ENCODE measurements at places on chromosomes 6 and 20.
A peak's percentile ranks its signal among the peaks of the same experiment; 100 is the strongest.

DNA sequence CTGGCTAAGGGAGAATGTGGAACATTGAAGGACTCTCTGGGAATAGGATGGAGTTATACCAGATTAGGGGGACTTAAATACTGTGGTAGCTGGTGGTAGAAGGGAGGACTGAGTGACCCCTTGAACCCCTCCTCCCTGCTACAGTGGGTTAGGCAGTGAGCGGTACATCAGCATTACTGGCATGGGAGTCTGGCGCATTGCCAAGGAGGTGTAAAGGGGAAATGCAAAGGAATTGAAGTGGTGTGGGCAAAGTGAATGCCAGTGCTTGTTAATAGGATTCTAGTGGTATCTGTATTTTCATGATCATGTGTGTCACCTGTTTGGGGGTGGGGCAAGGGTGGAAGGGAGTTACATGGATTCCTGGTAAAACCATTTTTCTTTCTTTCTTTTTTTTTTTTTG is 60.1 kb downstream of the GFRA4 start:
- no peak for DNase-seq

DNA sequence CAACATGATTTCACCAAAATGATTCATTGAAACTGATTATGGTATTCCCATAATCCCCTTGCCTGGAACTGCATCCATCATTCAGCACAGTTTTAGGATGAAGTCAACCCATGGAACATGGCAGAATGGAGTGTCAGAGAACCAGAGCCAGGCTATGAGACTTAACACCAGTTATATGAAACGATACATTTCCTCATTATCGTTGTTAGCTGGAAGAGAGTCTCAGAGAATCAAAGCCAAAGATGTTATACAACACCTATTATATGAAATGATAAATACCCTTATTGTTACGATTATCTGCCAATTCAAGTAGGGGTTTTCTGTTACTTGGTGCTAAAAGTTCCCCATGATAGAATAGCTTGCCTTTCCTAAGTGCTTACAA is 131.2 kb downstream of the BCAS1 start:
- no peak for DNase-seq

DNA sequence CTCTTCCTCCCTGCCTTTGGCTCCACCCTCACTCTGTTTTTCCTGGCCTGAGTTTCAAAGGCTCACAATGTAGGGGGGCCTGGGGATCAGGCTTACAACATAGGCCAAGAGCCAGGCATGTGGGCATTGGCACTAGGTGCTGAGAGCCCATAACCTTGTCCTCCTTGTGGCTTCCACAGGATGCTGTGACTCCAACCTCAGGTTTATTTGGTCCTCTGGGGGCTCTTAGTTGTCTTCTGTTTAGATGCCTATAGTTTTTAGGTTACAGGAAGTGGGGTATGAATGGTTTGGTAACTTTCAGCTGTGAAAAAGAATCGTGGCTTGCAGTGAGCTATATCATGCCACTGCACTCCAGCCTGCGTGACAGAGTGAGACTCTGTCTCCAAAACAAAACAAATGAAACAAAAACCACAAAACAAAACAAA is 25.6 kb downstream of the MMP24 start:
- DNase-seq, result no peak

- DNase-seq, result no peak
These were observed 80.8 kb downstream of the PRND start for GRCh38 chr20:4802527-4802926.

GRCh38 chr6:21593927-21594415 is 420 bp downstream of the SOX4 start:
- DNase-seq, result peak; percentile 8

GRCh38 chr20:43507150-43508080 is at the start of gene L3MBTL1:
TSS of gene L3MBTL1 (plus strand) at chr20:43507697. CDS start at chr20:43513504, 5,807 bp downstream.
- no peak for DNase-seq

GRCh38 chr6:145839653-145840052 is 25.1 kb upstream of the FBXO30 start:
- DNase-seq, result no peak

DNA sequence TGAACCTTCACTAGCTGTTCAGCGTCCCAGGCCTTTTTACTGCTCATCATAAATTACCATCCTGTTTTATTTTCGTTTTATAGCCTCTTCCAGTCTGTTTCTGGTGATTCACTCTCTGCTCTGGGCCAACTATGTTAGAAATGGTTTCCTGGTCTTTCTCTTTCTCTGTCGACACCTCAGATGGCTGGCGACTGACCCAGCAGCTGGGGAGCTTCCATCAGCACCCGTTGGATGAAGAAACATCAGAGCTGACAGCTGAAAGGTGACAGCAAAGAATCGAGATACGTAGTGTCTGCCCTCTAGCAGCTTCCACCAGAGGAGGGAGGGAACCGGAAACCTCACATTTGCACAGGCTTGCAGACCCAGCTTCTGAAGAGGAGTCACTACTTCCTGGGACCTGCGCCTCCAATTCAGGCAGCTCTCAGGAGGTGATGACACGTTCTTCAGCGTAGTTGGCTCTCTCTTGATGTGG is 82.9 kb upstream of the MLN start:
- no peak for DNase-seq

DNA sequence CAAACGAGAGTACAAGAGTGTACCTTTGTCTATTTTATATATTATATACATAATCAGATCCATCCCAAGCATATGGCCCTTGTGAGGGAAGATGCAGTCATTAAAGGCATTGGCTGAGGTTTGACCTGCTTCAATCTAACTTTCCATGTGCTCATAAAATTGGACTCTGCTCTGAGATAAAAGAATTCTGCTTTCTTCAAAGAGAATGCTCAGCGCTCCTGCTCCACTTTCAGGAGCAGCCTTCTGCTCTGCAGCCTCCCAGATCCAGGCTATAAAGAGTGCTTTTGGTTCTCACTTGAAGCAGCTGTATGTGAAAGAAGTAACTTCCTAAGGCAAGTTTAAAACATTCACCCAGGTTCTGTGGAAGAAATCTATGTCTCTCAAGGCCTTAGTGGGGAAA is 45.3 kb downstream of the CD83 start:
- DNase-seq, result no peak

DNA sequence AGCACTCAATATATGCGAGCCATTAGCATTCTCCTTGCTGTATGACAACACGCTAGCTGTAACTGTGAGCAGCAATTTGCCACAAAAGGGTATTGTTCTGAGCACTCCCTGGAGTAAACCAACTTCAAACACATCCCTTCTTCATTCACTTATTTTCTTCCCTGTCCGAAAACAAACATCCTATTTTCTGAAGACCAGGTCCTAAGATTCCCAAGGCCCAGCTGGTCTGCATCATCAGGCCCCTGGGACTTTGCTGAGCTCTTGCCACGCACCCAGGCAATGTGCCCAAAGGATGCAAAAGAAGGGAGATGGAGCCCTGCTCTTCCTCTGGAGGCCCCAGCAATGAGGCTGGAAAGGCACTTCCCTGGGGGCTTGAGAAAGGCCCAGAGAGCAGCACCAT is 118.1 kb downstream of the PREX1 start:
- DNase-seq, result no peak

GRCh38 chr20:46128310-46129151 is 10.4 kb downstream of the CD40 start:
- no peak for DNase-seq

DNA sequence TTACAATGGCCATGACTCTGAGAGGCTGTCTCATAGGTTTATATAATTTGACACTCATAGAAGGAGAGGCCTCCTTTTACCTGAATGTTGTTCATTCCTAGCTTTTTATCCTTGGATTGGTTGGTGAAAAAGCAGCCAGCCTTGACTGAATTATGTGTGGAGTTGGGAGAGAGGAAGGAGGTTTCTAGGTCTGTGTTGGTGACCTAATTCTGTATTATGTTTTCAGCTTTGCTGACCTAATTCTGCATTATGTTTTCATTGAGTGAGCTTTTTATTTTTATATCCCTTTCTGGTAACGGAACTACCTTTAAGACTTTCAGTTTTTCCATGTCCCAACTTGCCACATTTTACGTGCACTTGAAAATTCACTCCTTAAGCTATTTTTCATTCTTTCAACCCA is 59.1 kb upstream of the RNF144B start:
- no peak for DNase-seq

DNA sequence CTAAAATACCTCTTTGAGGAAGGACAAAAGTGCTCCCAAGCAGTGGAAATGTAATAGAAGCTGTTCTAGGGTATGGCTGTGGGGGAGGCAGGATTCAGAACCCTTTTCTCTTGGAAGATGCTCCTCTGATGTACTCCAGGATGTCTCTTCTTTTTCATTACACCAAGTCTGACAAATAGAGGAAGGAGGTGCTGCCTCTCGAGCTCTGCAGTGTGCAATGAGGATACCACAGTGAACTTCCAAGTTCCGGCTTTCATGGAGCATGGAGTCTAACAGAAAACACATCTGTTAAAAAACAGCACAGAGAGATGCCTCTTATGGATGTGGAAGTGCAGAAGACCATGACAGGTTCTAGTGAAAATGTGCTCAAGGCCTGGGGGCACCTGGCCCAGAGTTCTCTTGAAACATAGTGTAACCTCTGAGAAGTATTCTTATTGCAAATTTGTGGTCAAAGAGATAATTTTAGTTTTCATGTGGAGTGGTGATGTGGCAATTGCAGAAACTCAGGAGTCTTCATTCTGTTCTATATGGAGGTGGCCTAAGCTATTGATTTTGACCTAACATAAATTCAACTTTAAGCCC is 362.0 kb upstream of the CITED2 start:
- no peak for DNase-seq

DNA sequence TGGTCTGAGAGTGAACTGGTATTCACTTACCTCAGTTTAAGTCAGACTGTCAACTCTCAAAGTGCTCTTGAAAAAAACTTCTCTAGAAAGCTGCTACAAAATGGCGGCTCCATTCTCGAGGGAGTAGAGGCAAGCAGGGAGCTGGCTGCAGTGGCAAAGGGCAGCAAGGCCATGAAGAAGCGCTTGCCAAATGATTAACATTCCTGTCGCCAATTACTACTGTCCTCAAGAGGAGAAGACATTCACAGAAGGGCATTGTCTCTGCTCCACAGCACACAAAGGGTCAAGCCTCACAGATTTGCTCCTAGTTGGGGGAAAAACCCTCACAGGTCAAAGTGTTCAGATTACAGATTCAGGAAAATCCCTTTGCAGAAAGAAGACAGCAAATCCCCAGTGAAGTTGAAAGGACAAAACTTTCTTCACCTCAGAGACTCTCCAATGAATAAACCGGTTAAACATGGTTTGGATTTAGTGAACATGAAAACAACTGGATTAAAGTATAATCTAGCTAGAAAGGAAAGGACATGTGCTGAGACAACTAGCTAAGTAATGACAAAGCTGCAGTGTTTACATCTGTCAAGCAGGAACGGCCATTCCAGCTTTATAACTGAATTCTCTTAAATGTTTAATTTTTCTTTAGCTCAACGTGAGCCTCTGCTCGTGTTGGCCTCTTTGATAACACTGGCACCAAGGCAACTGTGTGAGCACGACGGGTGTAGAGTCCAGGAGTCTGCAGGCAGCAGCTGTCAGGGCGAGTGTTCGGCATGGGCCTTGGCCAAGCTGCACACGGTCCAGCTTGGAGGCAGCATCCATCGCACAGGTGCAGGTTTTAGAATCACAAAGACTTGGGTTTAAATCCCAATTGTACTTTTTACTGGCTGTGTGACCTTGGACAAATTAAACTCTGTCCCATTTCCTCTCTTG is 37.6 kb downstream of the NR2E1 start:
- no peak for DNase-seq

- DNase-seq, result no peak
These were observed 12.9 kb upstream of the DSP start for GRCh38 chr6:7528565-7528964.

- DNase-seq, result no peak
These were observed 4.5 kb downstream of the PRDM13 start for GRCh38 chr6:99611148-99611547.

Data from effector CD8-positive, alpha-beta T cell (primary cell).